ENCODE measurements at places on chromosomes 12 and 14.

- no peak for DNase-seq
Measured at GRCh38 chr12:132141976-132142678, 2.0 kb downstream of the DDX51 start.

DNA sequence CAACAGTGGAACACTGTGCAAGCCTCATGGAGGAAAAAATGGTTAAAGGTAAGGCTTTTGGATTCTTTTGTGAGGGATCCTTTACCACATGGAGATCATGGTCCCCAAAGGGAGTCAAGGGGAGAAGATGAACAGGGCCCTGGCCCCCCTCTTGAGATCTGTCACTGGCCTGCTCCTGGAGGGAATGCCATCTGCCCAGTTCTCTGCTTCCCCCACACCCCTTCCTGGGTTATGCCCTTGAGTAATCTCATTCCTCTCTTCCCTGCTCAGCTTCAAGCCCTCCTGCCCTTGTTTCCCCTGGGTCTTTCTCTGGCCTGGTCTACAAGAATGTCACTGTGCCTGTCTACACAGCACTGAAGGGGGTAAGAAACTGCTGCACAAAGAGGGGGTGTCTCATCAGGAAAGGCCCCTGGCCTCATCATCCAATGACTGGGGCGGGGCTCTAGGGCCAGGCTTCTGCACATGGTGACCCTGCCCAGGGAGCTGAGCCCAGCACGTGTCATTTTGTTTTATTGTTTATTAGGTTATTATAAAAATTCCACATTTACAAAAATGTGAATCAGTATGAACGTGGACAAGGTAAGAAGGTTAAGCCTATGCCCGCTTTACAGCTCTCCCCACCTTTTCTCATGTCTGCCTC is 30.3 kb downstream of the PIGH start:
- no peak for DNase-seq

DNA sequence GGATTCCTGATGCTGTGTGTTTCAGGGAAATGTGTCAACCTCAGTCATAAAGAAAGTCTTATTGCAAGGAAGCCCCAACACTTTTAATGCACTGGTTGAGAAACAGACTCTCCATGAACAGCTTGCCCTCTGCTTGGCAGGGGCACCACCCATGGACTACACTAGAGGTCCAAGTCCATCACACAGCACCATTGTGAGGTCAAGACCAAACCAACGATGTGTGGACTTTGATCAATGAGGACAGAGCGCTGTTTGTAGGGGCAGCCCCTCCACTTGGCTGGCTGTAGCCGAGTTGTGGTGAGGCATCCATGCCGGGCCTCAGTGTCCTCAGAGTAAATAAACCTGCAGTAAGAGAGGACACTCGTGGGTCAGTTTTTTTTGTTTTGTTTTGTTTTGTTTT is 29.8 kb downstream of the ZFYVE21 start:
- no peak for DNase-seq

DNA sequence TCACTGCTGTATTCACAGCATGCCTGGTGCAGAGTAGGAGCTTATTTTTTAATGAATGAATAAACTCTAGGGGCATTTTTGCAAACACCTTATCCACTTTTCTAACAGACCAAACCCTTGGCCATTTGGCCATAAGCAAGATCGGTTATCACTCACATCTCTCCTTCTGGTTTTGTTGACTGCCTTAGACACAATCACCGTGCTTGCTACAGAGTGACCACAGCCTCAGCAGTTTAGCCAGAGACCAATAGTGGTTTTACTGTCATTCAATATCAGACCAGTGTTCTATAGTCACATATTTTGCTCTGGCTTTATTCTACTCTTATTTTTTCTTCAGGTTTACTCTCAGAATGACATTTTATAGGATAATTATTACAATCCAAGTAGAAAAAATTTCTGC is 2.2 kb downstream of the KLRB1 start:
- DNase-seq, result no peak

GRCh38 chr14:21098076-21098891 is at the start of gene ZNF219:
Gene ZNF219 (minus strand): TSS chr14:21098655. CDS start chr14:21093591, 5,064 bp downstream.
- peak; percentile 33 for DNase-seq

GRCh38 chr14:37864861-37865718 is 269.7 kb downstream of the TTC6 start:
- no peak for DNase-seq

DNA sequence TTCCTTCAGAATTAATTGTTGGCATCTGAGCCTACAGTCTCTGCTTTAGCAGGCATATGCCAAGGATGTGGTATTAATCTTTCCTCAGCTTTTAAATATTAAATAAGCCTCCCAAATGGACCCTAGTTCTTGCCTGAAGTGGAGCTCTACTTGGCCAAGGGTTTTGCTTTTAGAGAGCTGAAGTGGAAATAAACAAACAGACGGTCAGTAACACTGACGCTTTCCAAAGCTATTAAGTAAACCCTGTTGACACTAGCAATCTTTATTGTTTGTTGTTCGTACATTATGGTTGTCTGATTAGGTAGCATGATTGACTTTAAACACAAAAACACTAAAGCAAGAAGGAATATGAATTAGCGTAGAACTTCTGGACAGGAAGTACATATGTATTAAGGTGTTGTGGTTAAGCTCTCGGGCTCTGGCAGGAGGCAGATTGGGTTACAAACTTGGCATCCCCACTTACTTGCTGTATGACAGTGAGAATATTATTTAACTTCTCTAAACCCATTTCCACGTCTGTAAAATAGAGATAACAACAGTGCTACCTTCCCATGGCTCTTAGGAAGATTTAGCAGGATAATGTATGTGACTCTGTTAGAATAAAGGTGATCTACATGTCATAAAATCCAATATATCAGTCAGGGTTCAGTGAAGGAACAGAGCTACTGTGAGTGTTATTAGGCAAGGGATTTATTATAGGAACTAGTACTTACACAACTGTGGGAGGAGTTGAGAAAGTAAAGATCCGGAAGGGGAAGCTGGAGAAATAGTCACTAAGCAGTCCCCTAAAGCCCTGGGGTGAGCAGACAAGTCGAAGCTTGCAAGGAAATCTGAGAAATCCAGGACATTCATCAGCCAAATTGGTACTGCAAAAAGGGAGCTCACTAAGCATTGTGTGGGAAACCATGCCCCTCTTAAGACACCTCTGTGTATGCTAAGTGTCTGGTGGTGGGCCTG is 92.2 kb upstream of the ATF7IP start:
- peak; percentile 72 for DNase-seq

DNA sequence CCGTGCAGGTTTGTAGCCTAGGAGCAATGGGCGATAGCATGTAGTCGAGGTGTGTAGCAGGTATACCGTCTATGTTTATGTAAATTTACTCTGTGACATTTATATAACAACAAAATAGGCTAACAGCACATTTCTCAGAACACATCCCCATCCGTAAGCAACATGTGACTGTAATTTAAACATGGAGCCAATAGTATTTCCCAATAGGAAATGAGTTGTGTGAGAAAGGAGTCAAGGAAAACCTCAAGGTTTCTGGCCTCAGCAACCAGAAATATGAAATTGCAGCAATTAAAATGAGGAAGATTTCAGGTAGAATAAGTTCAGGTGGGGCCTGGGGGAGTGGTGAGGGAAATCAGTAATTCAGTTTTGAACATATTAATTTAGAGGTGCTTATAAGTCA is 136.0 kb downstream of the MSRB3 start:
- DNase-seq, result no peak
